ENCODE measurements at places on chromosomes 13 and 19. TPM values are rescaled to one million over a fixed set of nuclear protein-coding genes. Genes with fewer than 3 reads are reported as not detected.

The ZNF599 gene
- 3.7 TPM for total RNA-seq

The LYPD5 gene
- 0.68 TPM for total RNA-seq

The C19orf12 gene
- 18.0 TPM for total RNA-seq

The EDDM13 gene
- not detected for total RNA-seq

The ZNF430 gene
- 4.3 TPM for total RNA-seq

The C1QTNF9B gene
- total RNA-seq, result not detected

The KLK12 gene
- not detected for total RNA-seq

The PSPN gene
- 0.70 TPM for total RNA-seq

The ACP7 gene
- 0.23 TPM for total RNA-seq

The GZMM gene
- total RNA-seq, result not detected

The GFY gene
- not detected for total RNA-seq

The SERP2 gene
- total RNA-seq, result 3.8 TPM

The RASAL3 gene
- not detected for total RNA-seq

The ZNF837 gene
- total RNA-seq, result 0.35 TPM

The TDRD12 gene
- total RNA-seq, result 0.23 TPM

The RAP2A gene
- 88.6 TPM for total RNA-seq

The TMEM38A gene
- total RNA-seq, result 3.7 TPM

The ICAM4 gene
- 0.82 TPM for total RNA-seq

The PSG3 gene
- total RNA-seq, result not detected

The MISP gene
- total RNA-seq, result under 0.01 TPM

The PGLYRP2 gene
- not detected for total RNA-seq

The LHB gene
- not detected for total RNA-seq

The LCP1 gene
- 1.2 TPM for total RNA-seq

The ZNF667 gene
- 4.3 TPM for total RNA-seq

The RXFP2 gene
- not detected for total RNA-seq

The KLK2 gene
- total RNA-seq, result not detected

The GPC5 gene
- 0.12 TPM for total RNA-seq

The PSG11 gene
- not detected for total RNA-seq

The C19orf81 gene
- not detected for total RNA-seq

The ATP8A2 gene
- total RNA-seq, result under 0.01 TPM

The SLC7A9 gene
- total RNA-seq, result 0.08 TPM

The ZNF787 gene
- total RNA-seq, result 27.2 TPM

The HIPK4 gene
- under 0.01 TPM for total RNA-seq

The RGS9BP gene
- 0.47 TPM for total RNA-seq

The CD33 gene
- total RNA-seq, result not detected

The ZNF177 gene
- 1.1 TPM for total RNA-seq

The KLHL1 gene
- total RNA-seq, result not detected

The CYP2A6 gene
- total RNA-seq, result not detected

The PBX4 gene
- not detected for total RNA-seq

The IGFL3 gene
- total RNA-seq, result not detected

The DENND1C gene
- total RNA-seq, result not detected

The CYP4F11 gene
- not detected for total RNA-seq

The ZNF20 gene
- total RNA-seq, result 4.5 TPM

The FPR1 gene
- total RNA-seq, result 0.47 TPM

The KASH5 gene
- total RNA-seq, result not detected

The ATP4B gene
- total RNA-seq, result not detected

The AKT1S1 gene
- total RNA-seq, result 9.8 TPM

The MATK gene
- 0.70 TPM for total RNA-seq

The ERCC5 gene
- total RNA-seq, result 35.1 TPM

The TMEM59L gene
- 0.98 TPM for total RNA-seq

The ZNF823 gene
- total RNA-seq, result 5.1 TPM

The DAND5 gene
- total RNA-seq, result not detected
